MG63 (cell line): ENCODE measurements at places on chromosomes 4 and X.

- no peak for DNase-seq
Observed at GRCh38 chr4:100938698-100939097, 408.6 kb downstream of the PPP3CA start.

- DNase-seq: peak; percentile 21
Observed at GRCh38 chrX:110341189-110342035, 17.2 kb upstream of the RTL9 start.

DNA sequence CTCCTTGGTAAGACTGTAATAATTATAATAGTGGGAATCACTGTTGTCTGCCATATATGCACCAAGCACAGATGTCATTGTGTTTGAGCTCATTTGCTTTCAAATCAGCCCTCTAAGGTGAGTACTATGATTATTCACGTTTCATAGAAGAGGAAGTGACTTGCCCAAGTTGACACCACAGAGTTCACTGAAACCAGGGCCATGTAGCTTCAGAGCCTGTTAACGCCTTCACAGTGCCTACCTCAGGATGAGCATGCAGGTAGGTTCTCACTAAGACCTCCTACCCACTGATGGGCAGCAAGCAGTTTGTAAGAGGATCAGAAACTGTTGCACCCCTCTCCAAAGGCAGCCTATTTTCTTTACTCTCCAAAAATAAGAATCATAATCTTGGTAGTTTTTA is 27.4 kb downstream of the TMPRSS11A start:
- DNase-seq: no peak

DNA sequence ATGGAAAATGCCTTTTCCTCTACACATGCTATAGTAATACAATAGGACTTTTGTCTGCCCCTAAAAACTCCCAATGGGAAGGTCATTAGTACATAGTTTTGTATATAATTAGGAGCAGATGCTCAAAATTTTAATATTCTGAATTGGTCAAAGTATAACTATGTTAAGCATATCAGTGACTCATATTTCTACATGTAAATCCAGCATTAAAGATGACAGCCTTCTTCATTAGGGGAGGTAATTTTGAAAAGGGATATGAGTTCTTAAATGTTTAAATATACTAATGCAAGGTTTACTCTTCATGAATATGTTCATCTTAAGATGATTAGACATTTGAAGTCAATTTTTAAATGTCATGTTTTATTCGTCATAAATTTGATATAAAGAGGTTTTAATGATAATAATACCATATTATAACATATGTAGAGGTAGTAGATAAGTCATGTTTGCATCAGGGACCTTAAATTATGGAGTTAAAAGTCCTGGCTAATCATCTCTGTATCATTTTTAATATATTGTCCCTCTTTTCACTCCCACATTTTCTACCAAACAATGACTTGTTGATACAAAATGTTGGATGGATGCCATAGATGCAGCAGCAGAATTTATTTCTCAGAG is 218.8 kb downstream of the STPG2 start:
- DNase-seq: no peak

DNA sequence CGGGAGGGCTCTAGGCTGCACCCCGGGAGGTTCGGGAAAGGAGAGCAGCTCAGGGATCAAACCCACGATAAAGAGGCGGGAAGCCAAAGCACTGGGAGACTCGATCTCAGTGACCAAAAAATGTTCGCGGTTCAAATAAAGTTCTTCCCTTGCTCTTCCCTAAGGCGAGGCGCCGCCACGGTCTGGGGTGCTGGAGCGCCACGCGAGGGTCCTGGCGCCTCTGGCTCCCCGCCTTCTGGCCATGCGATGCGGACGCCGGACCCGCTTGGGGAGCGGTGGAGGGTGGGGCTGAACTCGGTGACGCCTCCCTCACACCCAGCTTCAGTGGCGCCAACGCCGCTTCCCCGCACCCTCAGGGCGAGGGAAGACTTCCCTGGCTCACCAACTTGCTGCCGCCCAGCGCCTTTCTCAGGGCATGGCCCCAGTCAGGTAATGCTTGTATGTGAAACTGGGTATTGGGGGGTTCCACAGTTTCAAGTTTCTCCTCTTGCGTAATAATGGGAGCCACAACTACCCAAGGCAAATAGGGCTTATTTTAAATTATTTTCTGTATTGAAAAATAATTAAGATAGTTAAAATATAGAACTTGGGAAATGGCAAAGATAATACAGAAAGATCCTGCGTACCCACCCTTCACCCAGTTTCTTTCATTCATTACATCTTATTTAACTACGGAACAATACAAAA is at the start of gene QRFPR:
TSS of gene QRFPR (minus strand) at position 243 of the 687 bp plus-strand sequence. CDS start 371 bp downstream, outside the sequence.
- DNase-seq: peak; percentile 69

DNA sequence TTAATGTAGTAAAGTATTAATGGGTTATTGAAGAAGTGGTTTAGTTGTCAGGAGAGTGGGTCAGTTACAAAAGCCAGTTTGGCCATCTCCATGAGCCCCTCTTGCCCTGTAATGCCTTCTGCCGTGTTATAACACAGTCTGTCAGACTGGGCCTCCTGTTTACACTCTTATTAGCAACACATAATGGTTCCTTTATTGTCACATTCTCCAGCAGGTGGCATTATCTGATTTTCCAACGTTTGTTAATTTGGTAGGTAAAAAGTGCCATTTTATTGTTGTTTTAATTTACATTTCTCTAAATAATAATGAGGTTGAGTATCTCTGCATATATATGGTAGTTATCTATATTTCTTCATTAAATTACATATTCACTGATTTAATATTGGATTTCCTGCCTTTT is 560.8 kb downstream of the FGF13 start:
- DNase-seq: no peak

- DNase-seq: no peak
Observed at GRCh38 chr4:23706972-23707651, 182.7 kb downstream of the PPARGC1A start.

DNA sequence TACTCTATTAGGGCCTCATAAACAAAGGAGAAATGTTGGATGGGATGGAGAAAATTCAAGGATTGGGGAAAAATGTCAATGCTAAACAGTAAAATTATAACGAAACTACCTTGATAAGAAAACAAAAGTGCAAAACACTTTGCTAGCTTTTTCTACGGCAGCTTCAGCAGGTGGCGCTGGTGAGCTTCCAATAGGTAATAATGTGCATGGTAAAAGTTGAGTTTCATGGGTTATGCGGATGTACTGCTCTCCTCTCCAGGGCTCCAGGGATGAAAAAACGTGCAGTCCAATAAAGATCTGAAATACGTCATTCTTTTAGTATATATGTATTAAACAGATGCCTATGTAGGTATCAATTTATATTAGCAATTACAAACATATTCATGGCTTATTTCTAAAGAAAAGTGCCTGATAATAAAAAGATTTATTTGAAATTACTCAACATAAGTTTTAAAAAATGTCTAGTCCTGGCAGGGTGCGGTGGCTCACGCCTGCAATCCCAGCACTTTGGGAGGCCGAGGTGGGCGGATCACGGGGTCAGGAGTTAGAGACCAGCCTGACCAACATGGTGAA is 239.6 kb downstream of the GRXCR1 start:
- DNase-seq: peak; percentile 79

DNA sequence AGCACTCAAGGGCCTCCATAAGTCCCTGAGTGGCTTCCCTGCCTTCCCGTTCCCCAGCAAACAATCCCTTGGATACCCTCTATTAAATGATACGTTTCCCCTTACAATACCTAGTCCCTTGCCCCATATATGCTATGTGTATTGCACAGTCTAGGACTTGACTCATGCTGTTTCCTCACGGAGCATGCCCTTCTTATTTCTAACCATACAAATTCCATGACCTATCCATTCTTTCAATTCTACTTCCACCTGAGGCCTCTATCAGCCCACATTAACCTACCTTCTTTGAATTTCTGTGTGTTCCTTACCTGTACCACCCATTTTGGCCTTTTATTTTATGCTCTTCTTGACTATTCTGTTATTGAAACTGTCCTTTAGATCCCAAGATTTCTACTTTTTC is 2.9 kb upstream of the PGRMC2 start:
- DNase-seq: no peak

GRCh38 chr4:19372390-19372789 is 879.3 kb upstream of the SLIT2 start:
- peak; percentile 4 for DNase-seq

- DNase-seq: peak; percentile 11
Observed at GRCh38 chr4:143558823-143559756, 45.6 kb downstream of the SMARCA5 start.

DNA sequence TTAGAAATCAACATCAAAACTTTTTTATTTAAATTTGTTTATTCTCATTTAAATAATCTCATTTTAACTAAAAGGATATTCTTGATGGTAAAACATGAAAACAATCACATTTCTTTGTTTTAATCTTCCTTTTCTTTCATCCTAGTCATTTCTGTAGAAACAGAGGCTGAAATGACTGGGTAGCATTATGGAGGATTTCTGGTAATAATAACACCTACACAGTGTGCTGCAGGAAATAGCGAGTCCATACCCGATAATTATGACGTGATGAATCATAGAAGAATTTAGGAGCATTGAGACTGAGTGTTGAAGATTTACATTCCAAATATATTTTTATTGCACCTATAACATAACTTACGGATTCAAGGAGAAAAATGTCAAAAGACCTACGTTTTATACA is 31.4 kb upstream of the BBS12 start:
- no peak for DNase-seq

GRCh38 chr4:175376287-175376977 is 435.6 kb downstream of the GPM6A start:
- no peak for DNase-seq

DNA sequence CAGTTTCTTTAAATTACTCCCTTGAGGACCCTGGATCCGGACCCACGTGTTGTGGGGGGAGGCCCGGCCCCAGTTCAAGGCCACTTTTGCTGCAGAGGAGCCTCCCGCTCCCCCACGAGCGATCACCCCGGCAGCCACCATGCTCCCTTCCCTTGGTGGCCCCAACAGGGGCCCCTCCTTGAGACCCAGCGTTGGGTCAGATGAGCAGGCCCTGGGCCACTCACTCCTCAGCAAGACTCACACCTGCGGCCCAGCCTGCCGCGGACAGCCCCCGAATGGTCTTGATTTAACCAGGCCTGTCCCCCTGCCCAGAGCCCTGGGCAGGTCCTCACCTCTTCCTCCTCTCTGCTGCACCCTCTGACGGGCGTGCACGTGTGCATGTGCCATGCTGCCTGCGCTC is 4.3 kb downstream of the CPLX1 start:
- DNase-seq: no peak

- DNase-seq: no peak
Observed at GRCh38 chrX:136910565-136911035, 30.1 kb upstream of the RBMX start.

- DNase-seq: peak; percentile 5
Observed at GRCh38 chrX:66676990-66677389, 38.1 kb upstream of the EDA2R start.

DNA sequence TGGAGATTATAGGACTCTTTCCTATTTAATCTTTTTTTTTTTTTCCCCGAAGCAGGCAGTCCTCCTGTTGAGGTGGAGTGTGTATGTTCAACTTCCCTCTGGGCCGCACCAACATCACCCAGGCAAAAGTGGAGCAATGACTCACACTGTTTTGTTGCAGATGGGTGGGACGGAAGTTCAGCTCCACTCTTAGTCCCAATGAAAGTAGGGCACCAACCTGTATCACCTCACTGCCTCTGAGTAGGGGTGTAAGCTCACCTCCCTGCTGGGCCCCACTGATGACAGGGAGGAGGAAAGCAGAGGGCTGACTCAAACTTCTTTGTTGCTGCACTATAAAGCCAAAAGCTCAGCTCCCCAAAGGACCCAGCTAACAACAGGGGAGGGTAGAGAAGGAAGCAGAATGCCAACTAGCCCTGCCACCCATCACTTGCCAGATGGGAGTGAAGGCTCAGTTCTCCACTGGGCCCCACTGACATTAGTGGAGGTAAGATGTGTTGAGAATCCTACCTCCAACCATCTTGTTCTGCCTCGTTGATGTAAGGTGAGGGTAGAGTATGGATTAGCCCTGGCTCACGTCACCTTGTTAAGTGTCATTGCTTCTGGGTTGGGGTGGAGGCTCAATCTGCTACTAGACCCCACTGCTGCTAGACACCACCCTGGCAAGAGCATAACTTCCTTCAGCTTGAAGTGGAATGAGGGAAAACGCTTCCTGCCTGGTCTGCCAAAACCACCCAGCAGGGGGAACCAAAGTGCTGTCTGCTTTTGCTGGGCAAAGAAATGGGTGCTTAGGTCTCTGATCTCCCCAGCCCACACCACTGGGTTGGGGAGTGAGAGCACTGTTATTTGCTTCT is 14.1 kb downstream of the RPS6KA3 start:
- peak; percentile 46 for DNase-seq
